ENCODE measurements at places on chromosomes 5 and 9.

DNA sequence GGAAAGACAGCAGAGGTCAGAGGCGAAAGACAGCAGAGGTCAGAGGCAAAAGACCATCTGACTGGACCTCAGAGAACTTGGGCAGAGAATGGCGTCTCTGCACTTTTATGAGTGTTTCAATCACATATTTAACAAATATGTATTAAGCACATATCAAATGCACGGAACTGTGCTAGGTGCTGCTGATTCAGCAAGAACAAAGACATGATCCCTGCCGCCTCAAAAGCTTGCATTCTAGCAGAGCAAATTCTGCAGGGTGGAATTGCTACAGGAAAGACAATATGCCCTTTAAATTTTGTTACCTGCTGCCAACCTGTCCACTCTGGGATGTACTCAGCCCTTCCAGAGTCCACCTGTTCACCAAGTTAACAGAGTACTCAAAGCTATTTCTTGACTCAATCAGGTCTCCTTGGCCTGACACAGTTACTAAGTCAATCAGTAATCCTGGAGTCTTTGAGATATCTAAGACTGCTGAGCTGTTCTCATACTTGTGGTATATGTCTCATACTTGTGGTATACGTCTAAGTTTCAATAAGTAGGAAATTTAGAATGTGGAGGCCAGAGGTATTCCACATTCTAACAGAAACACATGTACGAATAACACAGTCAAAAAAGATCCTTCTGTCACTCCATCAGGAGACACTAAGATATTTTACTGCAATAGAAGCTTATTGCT is 131.8 kb downstream of the GNAQ start:
- DNase-seq, result no peak

DNA sequence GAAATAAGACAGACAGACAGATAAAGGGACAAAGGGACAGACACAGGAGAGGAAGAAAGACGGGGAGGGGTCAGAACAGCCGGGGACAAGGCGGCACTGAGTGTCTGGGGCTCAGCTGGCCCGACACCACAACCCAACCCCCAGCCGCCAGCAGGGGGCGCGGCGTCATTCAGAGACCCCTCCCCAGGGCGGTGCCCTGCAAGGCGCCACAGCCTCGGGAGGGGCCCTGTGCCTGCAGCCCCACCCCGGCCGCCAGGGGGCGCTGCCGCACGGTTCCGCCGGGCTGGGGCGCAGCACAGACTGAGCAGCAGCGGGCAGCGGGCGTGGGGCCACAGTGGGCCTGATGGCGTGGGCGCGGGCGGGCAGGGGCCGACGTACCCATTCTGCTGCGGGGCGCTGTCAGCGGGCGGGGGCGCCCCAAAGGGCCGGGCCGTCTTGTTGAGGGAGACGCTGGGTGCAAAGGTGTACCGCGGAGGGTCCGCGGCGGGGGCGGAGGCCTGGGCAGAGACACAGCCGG is 5.9 kb downstream of the PDLIM7 start:
- peak; percentile 91 for DNase-seq

GRCh38 chr9:87515588-87516221 is 18.0 kb downstream of the DAPK1 start:
- no peak for DNase-seq

DNA sequence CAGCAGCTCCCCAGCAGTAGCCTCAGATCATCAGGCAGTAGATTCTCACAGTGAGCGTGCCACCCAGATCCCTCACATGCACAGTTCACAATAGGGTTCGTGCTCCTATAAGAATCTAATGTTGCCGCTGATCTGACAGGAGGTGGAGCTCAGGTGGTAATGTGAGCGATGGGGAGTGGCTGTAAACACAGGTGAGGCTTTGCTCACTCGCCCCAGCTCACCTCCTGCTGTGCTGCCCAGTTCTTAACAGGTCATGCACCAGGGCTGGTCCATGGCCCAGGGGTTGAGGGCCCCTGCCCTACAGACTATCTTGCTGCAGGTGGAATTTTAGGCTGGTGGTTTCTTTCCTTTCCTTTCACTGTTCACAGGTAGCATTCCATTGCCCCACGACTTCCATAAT is 100.2 kb downstream of the MRPL36 start:
- no peak for DNase-seq

GRCh38 chr9:34570809-34571480 is 18.6 kb downstream of the CNTFR start:
- no peak for DNase-seq

DNA sequence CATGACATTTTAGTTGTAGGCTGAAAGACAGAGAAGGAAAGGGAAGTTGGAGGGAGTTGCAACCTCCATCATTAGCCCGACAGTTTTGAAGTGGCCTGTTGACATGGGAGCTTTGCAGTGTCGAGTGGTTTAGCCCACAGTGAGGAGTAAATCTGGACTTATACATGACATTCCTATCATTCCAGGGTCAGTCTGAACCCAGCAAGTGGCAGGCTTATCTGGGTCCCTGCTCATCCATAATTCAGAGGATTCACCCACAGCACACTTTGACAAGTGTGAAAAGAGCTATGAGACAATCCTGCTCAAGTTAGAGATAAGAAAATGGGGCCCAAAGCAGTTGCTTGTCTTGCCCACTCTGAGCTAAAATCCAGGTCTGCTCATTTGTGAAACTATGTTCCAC is 8.4 kb upstream of the TNC start:
- no peak for DNase-seq

DNA sequence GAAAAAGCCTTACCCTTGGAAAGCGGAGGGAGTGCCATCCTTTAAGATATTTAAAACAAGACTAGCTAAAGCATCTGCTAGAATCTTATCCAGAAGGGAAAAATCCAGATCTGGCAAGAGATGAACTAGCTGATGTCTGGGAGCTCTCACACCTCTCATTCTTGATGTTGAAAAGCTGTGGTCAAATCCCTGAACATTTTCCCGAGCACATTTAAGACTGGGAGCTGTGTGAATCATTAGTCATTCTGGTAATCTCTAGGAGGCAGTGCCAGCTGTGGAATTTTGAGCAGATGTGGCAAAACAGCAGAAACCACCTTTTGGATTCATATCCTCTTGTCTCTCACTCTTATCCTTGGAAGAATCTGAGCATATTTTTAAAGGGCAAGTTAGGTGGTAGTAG is 218.0 kb downstream of the MAN2A1 start:
- DNase-seq, result no peak

DNA sequence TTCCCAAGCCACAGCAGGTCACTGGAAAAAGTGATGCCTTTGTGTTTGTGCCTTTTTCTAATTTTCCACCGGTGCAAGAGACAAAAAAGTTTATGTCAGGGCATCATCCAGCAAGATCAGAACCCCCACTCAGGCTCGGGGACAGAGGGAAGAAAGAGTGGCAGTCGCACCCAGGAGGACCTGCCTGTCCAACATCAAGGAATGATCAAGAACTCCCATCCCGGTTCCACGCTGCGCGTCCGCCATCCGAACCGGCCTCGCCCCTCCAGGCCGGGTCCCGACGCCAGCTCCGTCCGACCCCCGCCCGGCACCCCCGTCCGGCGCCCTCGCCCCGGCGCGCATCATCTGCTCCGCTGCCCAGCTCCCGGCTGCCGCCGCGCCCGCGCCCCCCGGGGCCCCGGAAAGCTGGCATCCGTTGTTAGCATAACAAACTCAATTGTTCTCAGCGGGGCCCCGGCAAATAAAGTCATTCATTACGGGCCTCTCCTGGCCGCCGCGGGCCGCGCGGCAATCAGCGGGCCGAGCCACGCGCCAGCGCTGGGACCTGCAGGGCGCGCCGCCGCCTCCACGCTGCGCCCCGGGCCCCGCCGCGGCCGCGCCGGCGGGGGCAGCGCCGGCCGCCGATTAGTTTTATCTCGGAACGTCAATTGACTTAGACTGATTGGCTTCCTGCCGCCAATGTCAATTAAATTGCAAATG is 48.1 kb downstream of the PAX5 start:
- no peak for DNase-seq

DNA sequence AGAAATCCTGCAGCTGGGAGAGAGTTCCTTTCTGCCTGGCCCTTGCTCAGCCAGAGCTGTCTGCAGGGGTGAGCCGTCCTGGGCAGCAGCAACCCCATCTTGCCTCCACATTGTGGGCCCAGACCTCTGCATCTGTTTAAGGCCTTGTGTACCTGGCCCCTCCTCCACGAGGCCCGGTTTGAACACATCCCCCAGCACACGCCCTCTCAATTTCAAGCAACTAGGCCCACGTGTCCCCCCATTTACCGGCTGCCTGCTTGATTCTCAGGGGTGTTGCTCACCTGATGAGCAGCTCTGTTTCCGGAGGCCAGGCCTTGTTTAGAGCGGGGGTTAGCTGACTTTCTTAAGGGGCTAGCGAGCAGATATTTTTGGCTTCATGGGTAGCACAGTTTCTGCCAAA is 181.8 kb downstream of the HSPA4 start:
- no peak for DNase-seq

GRCh38 chr5:19536387-19536786 is 451.6 kb downstream of the CDH18 start:
- DNase-seq, result no peak

DNA sequence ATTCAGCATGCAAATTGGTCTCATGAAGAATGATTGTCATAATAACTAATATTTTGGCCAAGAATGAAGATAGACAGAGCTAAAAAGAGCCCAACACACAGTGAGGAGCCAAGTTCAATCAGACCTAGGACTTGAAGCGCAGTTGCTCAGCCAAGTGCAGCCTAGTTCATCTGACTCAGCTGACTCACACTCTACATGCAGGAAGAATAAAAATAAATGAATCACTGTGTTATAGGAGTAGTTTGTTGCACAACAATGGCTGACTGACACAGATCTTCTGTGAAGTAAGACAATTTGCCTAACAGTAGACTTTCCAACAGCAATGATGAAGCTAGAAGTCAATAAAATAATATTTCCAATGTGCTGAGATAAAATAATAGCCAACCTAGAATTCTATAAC is 261.5 kb downstream of the CEMIP2 start:
- DNase-seq, result no peak

GRCh38 chr5:67435032-67435431 is 238.4 kb upstream of the CD180 start:
- no peak for DNase-seq

DNA sequence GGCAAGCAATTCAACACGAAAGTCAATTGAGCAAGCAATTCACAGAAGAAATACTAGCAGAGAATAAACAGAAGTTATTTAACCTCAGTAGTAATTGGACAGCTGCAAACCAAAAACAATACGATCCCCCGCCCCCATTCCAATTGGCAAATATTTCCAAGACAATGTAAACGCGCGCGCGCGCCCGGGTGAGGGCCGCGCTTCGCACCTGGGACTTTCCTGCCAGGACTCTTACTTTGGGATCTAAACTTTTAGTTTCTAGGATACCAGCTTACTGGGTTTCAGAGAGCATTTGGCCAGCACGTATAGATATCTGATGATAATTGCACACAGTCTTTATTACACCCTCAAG is 8.6 kb downstream of the RUFY1 start:
- no peak for DNase-seq

DNA sequence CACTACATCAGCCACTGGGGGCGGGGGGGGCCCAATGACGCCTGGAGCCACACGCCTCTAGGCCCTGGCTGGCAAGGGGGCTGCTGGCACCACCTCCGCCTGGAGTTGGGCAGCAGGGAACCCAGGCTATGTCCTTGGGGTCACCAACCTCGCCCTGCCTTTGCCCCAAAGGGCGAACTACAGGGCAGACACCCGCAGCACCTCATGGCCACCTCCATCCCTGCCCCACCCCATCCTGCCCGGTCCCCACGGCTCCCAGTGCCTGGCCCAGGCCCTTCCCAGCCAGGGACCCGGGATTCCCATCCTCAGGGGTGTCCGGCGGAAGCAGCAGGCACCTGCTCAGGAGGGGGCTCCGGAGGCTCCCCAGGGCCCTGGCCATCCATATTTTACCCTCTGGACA is 37.0 kb downstream of the NACC2 start:
- DNase-seq, result no peak

- DNase-seq, result no peak
These were observed 1.6 kb downstream of the SOWAHA start for GRCh38 chr5:132814503-132815294.

- no peak for DNase-seq
These were observed 211.7 kb downstream of the ENC1 start for GRCh38 chr5:74428876-74429275.

- DNase-seq, result no peak
These were observed 5.3 kb upstream of the RXRA start for GRCh38 chr9:134320868-134321471.

DNA sequence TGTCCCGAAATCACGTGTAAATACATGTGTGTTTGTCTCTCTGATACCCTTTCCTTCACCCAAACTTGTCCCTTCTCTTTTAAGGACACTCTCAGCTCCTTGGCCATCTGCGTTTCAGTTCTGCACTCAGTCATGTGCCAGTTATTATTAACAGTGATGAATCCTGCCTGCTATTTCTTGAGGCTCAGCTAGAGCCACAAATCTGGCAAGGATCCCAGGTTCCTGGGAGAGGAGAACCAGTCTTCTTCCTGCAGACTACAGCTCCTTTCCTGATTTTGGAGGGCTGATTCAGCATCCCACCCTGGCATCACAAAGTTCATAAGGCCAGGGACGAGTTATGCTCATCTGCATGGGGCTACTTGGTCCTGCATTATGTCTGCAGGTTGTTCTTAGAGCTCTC is 5.6 kb downstream of the MAMDC2 start:
- DNase-seq, result no peak

DNA sequence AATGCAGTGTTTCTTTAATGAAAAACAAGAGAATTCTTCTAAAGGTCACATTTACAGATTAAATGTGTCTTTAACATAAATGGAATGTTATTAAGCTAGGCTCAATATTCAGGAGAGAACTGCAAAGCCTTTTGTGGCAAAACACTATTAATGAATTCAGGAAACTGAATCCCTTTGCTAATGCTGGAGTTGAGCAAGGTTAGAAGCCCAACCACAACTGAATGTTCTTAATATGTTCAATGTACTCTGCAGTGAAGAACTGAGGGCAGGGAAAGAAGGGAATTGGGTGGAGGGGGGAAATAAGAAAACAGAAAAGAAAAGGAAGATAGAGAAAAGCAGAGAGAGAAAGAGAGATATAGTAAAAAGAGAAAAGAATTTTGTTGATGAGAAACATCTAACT is 276.7 kb upstream of the TMEM161B start:
- DNase-seq, result no peak

- no peak for DNase-seq
These were observed 38.3 kb upstream of the RORB start for GRCh38 chr9:74458832-74459231.

GRCh38 chr5:33720176-33720575 is 171.6 kb downstream of the ADAMTS12 start:
- DNase-seq, result no peak

DNA sequence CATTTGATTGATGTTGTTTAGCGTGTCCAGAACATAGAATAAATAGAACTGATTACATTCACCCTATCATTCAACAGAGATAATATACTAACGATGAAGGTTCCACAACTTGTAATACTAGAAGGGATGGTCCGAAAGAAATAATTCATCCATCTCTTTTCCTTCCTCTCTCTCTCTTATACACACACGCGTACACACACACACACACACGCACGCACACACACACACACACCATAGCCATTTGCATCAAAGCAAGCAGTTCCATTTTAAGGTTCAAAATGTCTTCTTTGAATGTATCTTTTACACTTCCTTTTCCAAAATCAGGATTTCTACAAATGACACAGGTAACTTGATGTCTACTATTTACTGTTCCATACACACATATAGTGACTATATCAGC is 887 bp downstream of the GDA start:
- DNase-seq, result no peak
